Foreskin fibroblast (primary cell): ENCODE measurements at places on chromosomes 11 and 22.

GRCh38 chr11:42311514-42311913 lies 852.1 kb upstream of the LRRC4C start:
- no peak for DNase-seq

GRCh38 chr11:76169473-76169896 lies 36.8 kb downstream of the WNT11 start:
- no peak for DNase-seq

- no peak for DNase-seq
These were observed 5.4 kb downstream of the APIP start for GRCh38 chr11:34910817-34911216.

DNA sequence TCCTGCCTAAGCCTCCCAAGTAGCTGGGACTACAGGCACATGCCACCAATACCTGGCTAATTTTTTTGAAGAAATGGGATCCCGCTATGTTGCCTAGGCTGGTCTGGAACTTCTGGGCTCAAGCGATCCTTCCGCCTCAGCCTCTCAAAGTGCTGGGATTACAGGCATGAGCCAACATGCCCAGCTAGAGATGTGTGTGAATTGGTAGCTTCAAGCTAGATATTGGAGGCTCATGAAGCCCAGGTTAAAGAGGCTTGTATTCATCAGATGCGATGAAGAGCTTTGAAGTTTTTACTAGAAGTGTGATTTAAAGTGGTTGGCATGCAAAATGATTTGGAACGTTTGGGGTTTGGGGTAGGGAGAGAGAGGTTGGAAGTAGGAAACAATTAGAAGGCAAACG lies 19.6 kb downstream of the NF2 start:
- no peak for DNase-seq

DNA sequence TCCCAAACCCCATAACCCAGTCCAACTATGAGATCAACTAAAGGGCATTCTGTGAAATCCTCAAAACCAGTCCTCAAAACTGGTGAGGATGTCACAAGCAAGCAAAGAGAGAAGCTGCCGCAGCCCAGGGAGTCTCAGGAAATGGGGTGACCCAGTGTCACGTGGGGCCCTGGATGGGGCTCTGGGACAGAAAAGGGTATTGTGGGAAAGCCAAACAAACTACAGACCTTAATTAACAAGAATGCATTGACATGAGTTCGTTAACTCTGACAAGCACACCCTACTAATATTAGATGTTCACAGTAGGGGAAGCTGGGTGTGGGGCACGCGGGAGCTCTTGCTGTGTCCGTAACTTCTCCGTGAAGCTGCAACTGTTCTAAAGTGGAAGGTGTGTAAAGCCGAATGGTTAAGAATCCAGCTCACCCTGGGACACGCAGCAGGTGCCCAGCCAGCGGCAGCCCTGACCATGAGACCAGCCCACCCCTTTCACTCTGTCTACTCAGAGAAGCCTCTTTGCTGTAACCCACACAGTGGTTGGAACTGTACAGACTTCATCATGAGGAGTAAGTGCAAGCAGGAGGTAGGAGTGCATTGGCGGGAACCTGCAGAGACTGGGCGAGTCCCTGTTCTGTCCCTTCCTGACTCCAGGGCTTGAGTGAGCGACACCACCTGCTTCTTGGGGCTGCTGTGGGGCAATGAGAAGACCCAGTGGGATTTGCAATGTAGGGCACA lies 17.9 kb downstream of the LINC01488 start:
- peak; percentile 29 for DNase-seq

- DNase-seq = peak; percentile 75
These were observed 11.0 kb upstream of the CWF19L2 start for GRCh38 chr11:107468596-107468995.

- DNase-seq = no peak
These were observed 105.2 kb downstream of the KCNQ1 start for GRCh38 chr11:2549876-2550605.

DNA sequence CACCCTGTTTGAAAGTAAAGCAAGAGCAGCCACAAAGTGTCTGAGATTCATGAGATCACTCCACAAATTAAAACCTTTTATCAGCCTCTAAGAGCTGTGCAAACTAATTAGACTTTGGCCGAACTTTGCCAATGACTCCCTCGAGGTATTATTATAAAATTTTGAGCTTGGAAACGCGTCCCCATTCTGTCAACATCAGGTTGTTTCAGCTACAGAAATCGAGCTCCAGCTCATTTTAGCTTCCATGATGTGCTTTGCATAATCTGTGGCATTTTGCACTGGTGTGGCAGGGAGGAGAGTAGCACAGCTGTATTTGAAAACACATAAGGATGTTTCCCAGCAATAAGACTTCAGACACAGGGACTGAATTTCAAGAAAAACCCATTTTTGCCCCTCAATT lies 872.2 kb downstream of the NTM start:
- no peak for DNase-seq

DNA sequence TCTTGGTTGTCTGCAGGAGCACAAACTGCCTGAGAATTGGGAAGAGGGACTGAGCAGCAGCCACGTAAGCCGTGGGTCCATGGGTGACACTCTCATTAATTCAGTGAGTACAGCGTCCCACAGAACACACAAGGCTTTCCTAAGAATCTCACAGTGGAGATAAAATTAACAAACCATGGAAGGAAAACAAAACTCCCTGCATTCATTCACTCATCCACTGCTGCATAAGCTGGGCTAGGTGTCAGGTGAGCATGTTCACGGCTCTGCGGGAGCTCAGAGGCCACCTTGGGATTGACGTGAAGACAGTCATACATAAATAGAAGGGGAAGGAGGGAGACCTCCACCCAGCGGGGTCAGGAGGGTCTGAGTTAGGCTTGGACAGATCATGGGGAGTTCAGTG lies 1442.7 kb downstream of the TBC1D22A start:
- no peak for DNase-seq

DNA sequence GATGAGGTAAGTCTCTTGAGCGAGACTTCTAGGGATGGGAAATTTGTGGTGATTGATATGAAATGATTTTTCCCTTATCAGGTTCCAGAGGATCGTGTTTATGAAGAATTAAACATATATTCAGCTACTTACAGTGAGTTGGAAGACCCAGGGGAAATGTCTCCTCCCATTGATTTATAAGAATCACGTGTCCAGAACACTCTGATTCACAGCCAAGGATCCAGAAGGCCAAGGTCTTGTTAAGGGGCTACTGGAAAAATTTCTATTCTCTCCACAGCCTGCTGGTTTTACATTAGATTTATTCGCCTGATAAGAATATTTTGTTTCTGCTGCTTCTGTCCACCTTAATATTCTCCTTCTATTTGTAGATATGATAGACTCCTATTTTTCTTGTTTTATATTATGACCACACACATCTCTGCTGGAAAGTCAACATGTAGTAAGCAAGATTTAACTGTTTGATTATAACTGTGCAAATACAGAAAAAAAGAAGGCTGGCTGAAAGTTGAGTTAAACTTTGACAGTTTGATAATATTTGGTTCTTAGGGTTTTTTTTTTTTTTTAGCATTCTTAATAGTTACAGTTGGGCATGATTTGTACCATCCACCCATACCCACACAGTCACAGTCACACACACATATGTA lies 7.1 kb downstream of the MS4A2 start:
- no peak for DNase-seq

DNA sequence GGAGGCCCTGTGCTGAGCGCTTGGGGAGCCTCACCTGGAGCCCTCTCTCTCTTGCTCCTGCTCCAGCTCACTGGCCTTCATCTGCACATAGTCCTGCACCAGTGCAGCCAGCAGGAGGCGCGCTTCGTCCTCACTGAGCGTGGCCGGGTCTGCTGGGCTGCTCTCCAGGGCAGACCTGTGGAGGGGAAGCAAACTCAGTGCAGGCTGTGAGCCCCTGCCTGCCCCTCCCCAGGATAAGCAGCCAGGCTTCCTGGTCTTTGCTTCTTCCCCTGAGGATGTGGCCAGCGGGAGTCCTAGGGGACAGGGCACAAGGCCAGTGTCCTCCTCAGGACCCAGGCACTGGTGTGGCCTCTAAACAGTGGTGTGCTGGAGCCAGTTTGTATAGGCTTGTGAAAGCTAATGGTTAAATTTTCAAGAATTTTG lies 2.2 kb downstream of the CALCA start:
- peak; percentile 54 for DNase-seq

DNA sequence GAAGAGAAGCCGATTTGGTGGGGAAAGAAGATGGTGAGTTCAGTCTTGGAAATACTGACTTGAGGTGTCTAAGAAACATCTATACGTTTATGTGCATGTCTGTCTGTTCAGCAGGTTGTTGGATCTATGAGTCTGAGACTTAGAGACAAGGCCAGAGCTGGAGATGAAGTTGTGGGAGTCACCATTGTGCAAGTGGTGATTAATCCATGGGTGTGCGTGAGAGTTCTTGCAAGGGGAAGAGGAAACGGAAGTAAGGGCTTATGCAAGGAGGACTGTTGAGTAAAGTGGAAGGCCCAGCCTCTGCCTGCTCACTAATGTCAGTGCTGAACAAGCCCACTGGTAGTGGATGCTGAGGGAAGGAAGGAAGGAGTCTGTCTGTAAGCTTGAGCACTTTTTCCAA lies 9.7 kb downstream of the TMEM45B start:
- DNase-seq = peak; percentile 41
